ENCODE measurements at places on chromosomes 4 and X.

- no peak for DNase-seq
Measured at GRCh38 chrX:109855501-109855900, 122.4 kb upstream of the ACSL4 start.

GRCh38 chr4:19135895-19136633 lies 1114.5 kb upstream of the LCORL start:
- DNase-seq, result no peak

GRCh38 chr4:2066571-2067445 lies 7.7 kb downstream of the NAT8L start:
- DNase-seq, result no peak

- no peak for DNase-seq
Measured at GRCh38 chrX:48714573-48714972, 18.0 kb downstream of the SUV39H1 start.

DNA sequence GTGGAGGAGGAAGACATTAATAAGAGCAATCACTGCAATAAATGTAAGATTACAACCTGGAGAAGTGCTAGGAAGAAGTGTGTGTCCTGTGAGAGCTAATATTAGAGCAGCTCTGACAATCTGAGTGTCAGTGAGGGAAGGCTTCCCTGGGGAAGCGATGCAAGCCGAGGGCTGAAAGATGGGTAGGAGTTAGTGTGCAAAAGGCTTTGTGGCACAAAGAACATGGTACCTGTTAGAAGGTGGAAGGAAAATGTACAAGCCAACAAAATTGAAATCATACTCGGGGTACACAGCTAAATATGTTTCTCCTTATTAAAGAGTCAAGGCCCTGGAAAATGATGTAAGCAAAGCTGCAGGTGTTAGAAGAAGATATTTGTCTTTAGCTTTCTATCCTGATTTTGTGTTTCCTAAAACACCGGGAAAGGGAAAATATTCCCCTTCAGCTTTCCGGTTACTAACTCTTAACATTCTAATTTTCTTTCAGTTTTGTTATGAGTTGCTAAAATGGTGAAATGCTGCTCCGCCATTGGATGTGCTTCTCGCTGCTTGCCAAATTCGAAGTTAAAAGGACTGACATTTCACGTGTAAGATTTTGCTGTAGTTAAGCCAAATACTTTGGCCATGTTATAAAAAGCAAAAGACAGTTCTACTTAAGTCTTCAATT lies 808 bp downstream of the THAP6 start:
- DNase-seq, result no peak

- DNase-seq, result no peak
Measured at GRCh38 chr4:184248216-184248615, 30.5 kb upstream of the ENPP6 start.

- no peak for DNase-seq
Measured at GRCh38 chrX:30597216-30598012, 19.8 kb upstream of the TASL start.

GRCh38 chrX:3295731-3296130 lies 50.7 kb downstream of the MXRA5 start:
- DNase-seq, result no peak

DNA sequence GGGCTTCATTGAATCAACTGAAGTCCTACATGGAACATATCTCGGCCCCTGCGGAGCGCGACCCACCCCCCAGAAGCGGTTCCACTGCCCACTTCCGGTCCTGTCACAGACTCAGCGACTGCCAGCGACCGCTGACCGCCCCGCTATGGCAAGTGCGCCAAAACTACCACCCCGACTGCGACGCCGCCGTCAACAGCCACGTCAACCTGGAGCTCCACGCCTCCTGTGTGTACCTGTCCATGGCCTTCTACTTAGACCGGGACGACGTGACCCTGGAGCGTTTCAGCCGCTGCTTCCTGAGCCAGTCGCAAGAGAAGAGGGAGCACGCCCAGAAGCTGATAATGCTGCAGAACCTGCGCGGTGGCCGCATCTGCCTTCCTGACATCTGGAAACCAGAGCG lies 14.8 kb upstream of the FAM47A start:
- DNase-seq, result no peak

- DNase-seq, result no peak
Measured at GRCh38 chr4:79364061-79364460, 38.2 kb upstream of the NAA11 start.

- no peak for DNase-seq
Measured at GRCh38 chr4:147599769-147600168, 17.4 kb upstream of the TMEM184C start.

DNA sequence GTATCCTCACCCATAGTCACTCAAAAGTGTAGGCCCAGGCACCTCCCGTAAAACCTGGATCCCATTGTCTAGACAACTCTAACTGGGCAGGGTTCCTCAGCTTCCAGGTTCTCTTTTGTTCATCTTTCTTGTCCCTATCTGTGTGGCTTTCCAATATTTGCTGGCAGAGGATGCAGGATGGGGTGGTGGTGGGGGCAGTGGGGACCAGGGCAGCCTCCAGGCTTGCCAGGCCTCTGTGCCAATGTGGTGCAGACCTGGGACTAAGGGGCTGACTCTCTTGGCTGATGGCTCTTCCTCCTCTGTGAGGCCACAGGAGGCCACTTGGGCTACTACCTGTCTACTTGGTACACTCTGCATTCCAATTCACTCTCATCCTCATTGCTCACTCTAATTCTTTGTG lies 76.4 kb downstream of the NBDY start:
- DNase-seq, result no peak

- no peak for DNase-seq
Measured at GRCh38 chr4:81690871-81691270, 219.2 kb upstream of the RASGEF1B start.

DNA sequence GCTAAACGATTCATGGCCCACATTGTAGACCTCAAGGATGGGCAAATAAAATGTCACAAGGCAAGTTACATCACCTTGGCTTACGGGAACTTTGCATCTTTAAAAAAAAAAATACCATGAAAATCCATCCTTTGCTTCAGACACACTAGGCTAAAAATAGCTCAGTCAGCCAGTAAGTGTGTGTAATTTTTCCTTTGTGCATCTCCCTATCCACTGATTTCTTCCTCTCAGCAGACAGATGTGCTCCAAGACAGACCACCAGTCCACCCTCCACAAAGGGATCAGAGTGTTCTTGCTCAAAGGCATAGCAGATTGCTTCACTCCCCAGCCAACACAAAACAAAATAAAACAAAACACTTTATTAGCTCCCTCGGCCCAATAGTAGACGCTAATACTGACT lies 14.6 kb downstream of the LDB2 start:
- no peak for DNase-seq
